ENCODE measurements at places on chromosomes 5 and 9.
A peak's percentile ranks its signal among the peaks of the same experiment; 100 is the strongest.

- DNase-seq = no peak
These were observed 10.0 kb upstream of the LECT2 start for GRCh38 chr5:135964670-135965320.

DNA sequence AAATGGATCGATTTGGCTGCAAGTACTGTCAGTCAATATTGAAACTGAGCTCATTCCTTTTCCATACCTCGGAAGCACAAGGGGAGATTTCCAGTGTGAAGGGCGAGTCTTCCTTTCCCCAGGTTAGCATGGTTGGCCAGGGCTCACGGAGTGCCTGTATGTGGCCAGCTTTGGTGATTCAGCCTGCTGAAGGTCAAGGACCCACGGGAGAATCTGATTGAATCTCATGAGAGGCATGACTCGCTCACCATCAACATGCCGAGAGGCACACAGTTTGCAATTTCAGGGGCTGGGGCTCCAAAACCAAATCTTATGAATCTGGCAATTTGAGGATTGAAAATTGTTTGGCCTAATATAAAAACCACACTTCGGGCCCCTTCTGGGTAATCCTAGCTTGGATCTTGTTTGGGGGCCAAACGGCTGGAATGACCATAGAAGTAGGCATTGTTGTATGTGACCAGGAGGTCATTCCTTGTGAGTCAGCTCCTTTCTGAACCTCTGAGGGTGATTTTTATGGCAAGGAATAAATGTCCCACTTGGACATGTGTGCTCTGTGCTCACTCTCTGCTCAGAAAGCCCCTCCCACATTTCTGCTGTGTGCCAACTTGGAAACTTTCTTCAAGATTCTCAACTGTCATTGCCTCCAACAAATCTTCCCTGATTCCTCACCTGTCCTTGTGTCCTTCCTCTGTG lies 69.8 kb downstream of the DOCK2 start:
- peak; percentile 91 for DNase-seq

DNA sequence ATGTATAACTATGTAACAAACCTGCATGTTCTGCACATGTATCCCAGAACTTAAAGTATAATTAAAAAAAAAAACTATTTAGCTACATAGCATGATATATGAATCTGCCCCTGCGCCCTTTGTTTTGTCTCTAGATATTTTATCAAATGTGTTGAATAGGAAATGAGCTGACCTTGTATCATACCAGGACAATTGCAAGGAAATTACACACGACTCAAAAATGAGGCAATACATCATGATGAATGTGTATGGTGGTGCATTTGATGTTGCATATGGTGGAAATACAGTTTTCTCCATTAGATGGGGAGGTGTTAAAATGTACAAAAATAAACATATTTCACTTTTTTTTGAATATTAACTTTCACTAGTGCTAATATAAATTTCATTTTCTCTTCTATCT lies 28.6 kb upstream of the CEP78 start:
- DNase-seq = peak; percentile 23

GRCh38 chr5:23825196-23825595 lies 317.8 kb downstream of the PRDM9 start:
- no peak for DNase-seq

DNA sequence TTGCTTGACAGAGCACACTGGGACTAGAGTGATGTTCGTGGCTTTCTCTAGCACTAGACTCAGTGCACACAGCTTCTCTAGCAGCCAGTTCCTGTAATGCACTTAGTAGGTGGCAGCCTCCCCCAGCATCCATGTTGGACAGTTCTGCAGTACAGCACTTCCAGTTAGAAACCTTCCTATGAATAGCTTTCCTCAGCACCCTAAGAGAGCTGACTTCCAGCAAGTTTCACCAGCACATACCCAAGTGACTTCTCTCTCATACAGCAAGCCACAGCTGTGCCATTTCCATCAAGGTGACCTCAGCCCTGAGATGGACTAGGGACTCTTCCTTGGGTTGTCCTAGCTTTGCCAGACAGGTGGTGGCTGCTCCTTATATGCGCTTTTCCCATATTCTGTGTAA lies 60.4 kb downstream of the PJA2 start:
- no peak for DNase-seq

- DNase-seq = no peak
These were observed 25.3 kb downstream of the PTPA start for GRCh38 chr9:129136446-129137035.

DNA sequence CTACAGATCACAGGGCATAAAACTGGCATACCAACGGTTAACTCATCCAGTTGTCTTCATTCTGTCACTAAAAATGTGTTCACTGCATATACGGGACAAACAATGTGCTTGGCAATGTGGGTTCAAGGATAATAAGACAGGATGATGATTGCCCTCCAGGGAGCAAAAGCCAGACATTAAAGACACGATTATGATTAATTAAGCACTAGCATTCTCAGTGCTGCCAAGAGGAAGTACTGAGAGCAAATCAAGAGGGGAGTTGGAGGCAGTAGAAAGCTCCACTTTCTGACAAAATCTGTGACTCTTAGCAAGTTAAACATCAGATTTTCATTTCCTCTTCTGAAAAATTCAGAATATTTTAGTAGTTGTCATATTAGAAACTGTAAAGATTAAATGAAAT lies 9.0 kb upstream of the IFNA8 start:
- no peak for DNase-seq

- DNase-seq = no peak
These were observed 406.0 kb upstream of the DMAC1 start for GRCh38 chr9:8205576-8205975.

- no peak for DNase-seq
These were observed 453 bp upstream of the DOK3 start for GRCh38 chr5:177509991-177510566.

- no peak for DNase-seq
These were observed 20.0 kb upstream of the GRPEL2 start for GRCh38 chr5:149325166-149325735.

- no peak for DNase-seq
These were observed 64.9 kb upstream of the STK32A start for GRCh38 chr5:147169901-147170300.

GRCh38 chr9:133199648-133200321 lies 9.3 kb downstream of the OBP2B start:
- no peak for DNase-seq

DNA sequence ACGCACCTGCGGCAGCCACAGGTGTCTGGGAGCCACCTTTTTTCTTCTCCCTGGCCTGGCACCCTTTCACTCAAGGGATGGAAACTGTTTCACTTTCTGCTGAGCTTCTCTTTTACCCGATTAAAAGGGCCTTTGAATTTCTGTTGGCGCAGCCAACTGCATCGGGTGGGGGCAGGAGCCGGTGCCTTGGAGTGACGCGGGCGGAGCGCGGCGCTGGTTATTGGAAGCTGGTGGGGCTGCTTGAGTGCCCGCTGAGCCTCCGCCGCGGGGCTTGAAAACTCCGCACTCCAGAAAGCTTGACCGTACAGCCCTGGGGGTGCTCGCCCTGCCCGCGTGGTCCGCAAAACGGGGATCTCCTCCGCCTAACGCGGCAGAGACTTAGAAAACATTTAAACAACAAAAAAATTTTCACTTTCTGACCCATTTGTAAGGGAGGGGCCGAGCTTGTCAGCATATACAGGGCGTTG lies 52.0 kb upstream of the TJP2 start:
- DNase-seq = peak; percentile 78

DNA sequence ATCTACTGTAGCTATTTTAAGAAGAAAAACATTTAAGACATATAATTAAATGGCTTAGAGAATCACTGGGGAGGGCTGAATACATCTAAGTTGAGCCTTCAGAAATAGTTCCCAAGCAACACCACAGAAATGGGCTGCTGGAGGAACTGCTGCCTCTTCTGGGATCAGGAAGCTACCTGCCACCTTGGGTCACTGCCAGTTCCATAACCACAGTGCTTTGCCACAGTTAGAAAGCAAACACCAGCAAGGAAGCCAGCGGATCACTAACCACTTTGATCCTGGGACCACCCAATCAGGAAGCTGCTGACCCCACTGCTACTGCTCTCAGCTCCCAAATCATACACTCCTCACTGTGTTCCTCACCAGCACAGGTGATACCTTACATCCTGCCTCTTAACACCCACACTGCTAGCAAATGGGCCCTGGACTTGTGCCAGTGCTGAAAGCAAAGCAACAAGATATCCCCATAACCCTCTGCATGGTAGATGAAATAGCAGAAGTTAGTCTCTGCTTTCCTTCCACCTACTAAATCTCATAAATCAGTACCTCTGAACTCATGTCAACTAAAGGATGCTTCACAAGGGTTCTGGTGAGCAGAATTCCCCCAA lies 346.9 kb downstream of the DEPDC1B start:
- no peak for DNase-seq
